Fibroblast of villous mesenchyme (primary cell): ENCODE measurements at places on chromosomes 4 and X. TPM values are rescaled to one million over a fixed set of nuclear protein-coding genes. Genes with fewer than 3 reads are reported as not detected.

Gene SPANXD
- 0.43 TPM in 1 of 2 replicates, not detected in the other for total RNA-seq

Gene BCAP31
- 105 and 127 TPM in 2 replicates for total RNA-seq

Gene CFAP99
- total RNA-seq, result not detected in 2 replicates

Gene KLB
- not detected in 2 replicates for total RNA-seq

Gene SPANXN4
- not detected in 2 replicates for total RNA-seq

Gene CDS1
- under 0.01 TPM in 2 replicates for total RNA-seq

Gene SLC6A14
- total RNA-seq, result not detected in 2 replicates

Gene GPR78
- 0.97 and 2.2 TPM in 2 replicates for total RNA-seq

Gene BEX5
- not detected in 2 replicates for total RNA-seq

Gene MSMO1
- total RNA-seq, result 369 and 731 TPM in 2 replicates

Gene AMBN
- not detected in 2 replicates for total RNA-seq

Gene TRAM1L1
- 2.6 and 3.0 TPM in 2 replicates for total RNA-seq

Gene EDNRA
- total RNA-seq, result 0.86 and 4.2 TPM in 2 replicates

Gene CSAG2
- not detected in 2 replicates for total RNA-seq
